ENCODE measurements at places on chromosomes 3 and 15.
A peak's percentile ranks its signal among the peaks of the same experiment; 100 is the strongest.

GRCh38 chr15:80530737-80531365 lies 126.7 kb downstream of the ARNT2 start:
- no peak for DNase-seq

DNA sequence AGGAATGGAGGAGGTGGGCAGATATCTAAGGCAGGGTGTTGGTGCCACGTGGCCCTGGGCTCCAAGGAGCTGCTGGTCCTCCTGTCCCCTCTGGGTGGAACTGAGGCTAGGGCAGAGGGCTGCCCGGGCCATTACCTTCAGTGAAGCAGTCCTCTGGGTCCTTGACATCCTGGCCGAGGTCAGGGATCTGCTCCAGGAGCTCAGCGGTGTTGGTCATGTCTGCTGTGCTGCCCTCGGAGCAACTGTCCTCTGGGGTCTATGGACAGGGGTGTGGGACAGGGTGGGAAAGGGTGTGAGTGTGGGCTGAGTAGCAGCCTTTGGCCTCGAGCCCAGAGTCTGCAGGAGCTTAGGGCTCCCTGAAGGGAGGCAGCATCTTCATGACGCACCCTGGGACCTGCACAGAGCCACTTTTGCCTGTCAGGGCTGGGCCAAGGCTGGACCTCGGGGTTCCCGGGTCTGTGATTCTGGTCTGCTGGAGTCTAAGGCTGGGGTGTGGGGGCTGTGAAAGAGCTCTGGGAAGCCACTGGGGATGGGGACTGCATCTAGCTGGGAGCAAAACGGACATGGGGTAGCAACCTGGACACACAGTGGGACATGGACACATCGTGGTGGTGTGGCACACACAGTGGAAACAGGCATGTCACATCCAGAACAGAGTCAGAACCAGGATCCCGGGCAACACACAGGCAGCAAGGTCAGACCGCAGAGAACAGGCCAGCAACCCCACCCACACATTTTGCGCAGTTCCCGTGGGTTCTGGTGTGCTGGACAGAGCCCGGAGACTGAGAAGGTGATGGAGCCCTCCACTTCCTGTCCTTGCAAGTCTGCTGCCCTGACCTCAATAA lies 72.7 kb downstream of the SCN5A start:
- no peak for DNase-seq

DNA sequence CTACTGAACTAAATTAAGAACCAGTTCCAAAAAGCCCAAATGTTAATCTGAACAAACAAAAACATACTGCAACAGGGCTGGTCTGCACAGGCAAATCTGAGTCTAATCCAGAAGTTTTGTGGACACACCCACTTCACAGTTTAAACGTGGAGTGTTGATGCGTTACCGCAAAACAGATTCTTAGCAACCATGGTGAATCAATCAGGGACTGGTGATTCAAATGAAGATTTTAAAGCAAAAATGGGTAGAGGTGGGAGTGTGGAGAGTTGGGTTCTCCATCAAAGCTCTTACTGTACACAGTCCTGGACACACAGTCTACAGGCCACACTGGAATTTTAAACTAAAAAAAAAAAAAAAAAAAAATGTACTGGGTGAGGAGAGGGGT lies 5.2 kb downstream of the ANXA2 start:
- DNase-seq, result no peak

GRCh38 chr15:90221246-90221900 lies 12.4 kb downstream of the CIB1 start:
- no peak for DNase-seq

DNA sequence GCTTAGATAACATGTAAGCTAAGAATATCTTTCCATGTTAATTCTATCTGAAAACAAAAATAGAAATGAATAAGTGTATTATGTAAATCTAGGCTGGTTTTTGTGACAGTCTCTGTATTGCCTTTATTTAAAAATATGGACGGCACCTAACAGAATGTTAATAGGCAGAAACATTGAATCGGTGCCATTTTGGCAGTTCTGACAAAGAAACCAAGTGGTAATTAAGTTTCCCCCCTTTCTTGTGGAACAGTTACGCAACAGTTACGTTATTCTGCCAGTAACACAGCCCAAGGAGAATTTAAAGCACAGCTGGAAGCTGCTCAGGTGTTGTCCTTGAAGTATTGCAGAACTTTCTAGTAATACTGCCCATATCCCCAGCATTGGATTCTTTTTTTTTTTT lies 21.5 kb downstream of the LARS2 start:
- no peak for DNase-seq

GRCh38 chr15:83380059-83380458 lies 67.1 kb upstream of the SH3GL3 start:
- DNase-seq, result no peak

- DNase-seq, result peak; percentile 77
Measured at GRCh38 chr3:43105596-43106292, at the start of gene POMGNT2. TSS of gene POMGNT2 (minus strand) at chr3:43106079. CDS start at chr3:43081431, 24,648 bp downstream.
